ENCODE measurements at places on chromosomes 16 and 17.

- DNase-seq, result no peak
Observed at GRCh38 chr17:76379275-76379641, 5.2 kb upstream of the SPHK1 start.

GRCh38 chr17:79294459-79295071, 219.9 kb downstream of the ENGASE start:
- DNase-seq, result no peak

GRCh38 chr17:63639125-63639524, 16.9 kb downstream of the MAP3K3 start:
- DNase-seq, result no peak

DNA sequence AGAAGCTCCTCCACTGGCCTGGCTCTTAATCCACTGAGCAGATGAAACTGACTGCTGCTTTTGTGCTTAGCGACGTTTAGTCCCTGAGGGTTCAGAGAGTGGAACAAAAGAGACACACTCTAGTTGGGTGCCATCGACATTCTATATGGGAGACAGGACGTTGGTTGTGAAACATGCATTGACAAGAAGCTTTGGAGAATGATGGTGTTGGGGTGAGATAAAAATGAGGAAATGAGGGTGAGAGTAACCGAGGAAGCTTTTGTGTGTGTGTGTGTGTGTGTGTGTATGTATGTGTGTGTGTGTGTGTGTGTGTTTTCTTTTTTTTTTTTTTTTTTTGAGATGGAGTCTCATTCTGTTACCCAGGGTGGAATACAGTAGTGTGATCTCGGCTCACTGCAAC, 89.5 kb downstream of the ABCC1 start:
- no peak for DNase-seq

GRCh38 chr16:67436640-67437193, 5.8 kb downstream of the HSD11B2 start:
- DNase-seq, result no peak

DNA sequence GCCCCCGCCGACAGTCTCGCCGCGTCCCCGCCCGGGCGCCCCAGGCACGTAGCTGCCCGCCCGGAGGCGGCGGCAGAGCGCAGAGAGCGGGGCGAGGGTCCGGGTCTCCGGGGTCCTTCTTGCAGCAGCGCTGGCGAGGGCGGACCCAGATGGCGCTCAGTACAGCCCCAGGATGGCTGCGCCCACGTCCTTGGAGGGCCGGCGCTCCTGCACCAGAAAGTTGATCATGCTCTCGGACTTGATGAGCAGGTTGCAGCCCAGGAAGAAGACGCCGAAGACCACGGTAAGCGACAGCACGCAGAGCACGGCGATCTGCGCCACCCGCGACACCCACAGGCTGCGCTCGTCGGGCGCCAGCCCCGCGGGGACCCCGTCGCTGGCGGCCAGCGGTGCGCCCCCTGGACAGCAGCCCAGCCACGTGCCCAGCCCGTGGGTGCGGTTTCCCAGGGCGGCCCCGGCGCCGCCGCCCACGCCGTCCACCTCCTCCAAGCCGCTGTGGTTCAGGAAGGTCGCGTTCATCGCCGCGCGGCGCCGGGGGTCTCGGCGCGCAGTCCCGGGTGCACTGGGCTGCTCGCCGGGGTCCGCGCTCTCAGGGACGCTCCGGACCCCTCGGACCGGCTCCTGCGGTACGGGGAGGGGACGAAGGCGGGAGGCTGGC, 435 bp downstream of the RPRML start:
- DNase-seq, result no peak

DNA sequence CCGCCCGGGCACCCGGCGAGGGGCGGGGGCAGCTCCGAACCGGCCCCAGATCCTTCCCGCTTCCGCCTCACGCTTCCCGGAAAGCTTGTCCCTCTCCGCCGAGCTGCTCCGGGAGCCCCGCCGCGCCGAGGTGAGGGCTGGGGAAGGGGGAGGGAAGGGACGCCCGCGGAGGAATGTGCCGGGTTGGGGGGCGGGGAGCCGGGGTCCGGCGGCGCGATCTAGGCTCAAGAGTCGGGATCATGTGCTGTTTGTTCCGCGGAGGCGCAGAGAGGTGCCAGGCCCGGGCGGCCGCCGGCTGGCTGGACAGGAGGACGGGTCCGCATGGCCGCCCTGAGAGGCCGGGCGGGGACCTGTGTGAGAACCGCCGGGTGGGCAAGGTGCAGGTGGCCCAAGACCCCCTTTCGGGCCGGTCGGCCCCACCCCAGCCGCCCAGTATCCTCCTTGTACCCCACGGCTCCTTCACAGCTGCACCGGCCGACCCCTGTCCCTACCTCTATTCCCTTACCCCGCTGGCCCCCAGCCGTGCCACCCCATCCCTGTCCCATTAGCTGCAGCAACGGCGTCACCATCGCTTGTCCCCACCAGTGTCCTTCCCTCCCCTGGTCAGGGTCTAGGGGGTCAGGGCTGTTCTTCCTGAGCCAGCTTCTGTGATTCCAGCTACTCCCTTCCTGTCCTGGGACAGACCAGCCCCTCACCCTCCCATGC, 429 bp downstream of the KIF1C start:
- DNase-seq, result no peak

- no peak for DNase-seq
Observed at GRCh38 chr17:20823905-20824304, 218.9 kb downstream of the USP22 start.

DNA sequence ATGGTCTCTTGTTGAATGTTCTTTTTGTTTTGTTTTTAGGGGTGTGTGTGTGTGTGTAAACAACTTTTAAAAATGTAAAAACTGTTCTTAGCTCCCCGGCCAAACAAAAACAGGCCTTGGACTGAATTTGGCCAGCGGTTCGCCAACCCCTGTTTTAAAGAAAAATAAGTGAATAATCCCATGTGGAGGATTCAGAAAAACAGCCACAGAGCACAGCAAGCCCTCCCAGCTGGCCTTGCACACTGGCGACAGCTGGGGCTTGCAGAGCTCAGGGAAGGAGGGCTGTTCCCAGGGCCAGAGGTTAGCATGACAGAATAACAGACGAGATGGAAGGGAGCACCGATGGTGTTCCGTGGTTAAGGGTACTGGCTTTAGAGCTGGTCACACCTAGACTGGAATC, 39.0 kb downstream of the EMP2 start:
- peak; percentile 8 for DNase-seq

GRCh38 chr17:76405967-76406647, 21.7 kb downstream of the SPHK1 start:
- peak; percentile 64 for DNase-seq

DNA sequence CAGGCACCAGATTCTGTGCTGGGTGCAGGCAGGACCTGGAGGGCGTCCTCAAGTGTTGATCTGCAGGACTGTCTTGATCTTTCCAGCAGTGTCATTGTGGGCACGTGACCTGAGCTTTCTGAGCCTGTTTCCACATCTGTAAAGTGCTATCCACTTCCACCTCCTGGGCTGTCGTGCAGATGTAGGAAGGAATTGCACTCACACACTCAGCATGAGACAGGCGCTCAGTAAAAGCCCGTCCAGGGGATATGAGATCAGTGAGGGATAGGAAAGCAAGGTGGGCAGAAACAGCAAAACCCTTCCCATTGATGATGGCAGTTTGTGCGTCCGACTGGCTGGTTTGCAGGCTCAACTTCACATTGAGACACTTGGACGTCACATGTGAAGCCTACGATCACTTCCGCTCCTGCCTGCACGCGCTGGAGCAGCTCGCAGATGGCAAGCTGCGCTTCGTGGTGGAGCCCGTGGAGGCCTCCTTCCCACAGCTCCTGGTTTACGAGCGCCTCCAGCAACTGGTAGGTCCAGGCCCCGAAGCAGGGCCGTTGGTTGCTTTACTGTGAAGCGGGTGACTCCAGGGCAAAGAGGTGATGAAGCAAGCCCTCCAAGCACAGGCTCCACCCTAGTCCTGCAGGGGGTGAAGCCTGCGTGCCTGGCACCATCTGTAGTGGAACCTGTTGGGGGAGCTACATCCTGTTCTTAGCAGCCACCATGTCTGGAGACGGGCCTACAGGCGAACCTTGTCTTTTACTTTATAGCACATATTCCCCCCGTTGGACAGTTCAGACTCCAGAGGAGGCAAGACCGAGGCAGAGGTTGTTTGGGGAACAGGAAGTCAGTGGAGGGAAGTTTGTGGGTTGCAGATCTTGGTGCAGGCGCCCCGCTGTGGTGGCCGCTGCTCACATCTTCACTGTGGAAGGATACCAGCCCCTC, 23.0 kb downstream of the METTL22 start:
- DNase-seq, result no peak

DNA sequence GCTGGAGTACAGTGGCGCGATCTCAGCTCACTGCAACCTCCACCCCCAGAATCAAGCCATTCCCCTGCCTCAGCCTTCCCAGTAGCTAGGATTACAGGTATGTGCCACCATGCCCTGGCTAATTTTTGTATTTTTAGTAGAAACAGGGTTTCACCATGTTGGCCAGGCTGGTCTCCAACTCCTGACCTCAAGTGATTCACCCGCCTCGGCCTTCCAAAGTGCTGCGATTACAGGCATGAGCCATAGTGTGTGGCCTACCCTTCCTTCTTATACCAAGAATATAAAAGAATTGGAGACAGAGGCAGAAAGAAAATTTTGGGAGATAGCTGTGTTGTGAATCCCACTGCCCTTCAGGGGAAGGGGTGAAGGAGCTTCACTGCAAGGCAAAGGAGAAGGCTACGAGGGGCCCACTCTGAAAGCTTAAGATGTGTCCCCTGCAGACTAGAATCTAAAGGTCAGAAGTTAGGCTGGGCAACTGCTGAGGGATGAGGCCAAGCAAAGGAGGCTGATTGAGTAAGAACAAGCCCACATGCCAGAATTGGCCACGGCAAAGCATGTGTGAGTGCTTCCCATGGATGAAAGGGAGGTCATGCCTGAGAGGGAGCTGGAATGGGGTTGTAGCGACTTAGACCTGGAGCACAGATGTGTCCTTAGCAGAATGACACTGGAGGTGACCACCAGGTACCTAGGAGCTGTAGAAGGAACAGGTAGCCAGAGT, 8.4 kb upstream of the CRYBA1 start:
- no peak for DNase-seq

GRCh38 chr17:5254903-5255521, 20.4 kb upstream of the SCIMP start:
- DNase-seq, result no peak

DNA sequence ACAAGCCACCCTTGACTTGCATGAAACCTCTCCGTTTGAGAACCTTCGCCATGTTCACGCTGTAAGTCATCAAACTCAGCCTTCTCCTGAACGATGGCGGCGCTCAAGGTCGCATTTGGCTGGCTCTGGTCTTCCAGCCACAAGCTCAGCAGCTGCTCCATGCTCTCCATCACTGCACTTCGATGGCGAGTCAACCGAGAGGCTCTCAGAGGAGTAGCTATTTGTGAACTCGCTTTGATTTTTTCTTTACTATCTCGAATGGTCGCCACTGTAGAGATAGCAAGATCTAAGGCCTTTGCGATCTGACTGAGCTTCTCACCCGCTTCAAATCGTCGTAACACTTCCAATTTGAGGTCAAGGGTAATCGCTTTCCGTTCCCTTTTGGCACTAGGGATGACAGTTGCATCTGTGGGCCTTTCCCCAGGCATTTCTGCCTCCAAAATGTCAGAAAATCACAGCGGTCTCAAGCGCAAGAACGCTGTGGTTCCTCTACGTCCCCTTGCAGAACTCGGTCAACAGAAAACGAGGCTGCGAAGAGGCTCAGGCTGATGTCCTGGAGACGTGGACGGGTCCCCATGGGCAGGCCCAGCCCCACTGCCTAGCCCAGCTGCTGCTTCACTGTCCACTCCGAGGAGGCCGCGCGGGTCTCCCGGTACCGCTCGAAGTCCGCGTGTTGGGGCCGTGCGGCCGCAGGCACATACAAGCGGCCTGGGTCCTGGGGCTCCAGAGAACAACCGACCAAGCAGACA, 23.1 kb downstream of the DEF8 start:
- DNase-seq, result no peak

GRCh38 chr17:80718428-80718827, 173.8 kb downstream of the RPTOR start:
- no peak for DNase-seq

- DNase-seq, result no peak
Observed at GRCh38 chr17:56257075-56257474, 103.8 kb downstream of the ANKFN1 start.

DNA sequence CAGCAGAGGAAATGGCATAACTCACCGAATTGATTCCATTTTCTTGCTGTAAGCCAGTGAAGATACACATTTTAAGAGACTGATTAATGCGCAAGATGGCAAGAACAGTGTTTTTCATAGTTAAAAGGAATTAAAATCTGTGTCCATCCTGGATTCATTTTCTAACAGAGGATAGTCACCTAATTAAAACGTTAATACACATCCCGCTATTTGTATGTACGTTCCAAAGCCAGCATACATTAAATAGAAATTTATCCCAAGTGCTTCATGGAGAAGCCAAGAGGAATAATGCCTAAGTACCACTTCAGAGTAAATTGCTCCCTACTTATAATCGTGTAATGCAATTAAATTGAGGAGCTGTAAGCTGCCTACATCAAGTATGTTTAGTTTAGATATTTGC, 49.9 kb downstream of the RBFOX1 start:
- no peak for DNase-seq

GRCh38 chr16:27677263-27677662, 127.3 kb downstream of the KATNIP start:
- DNase-seq, result no peak

DNA sequence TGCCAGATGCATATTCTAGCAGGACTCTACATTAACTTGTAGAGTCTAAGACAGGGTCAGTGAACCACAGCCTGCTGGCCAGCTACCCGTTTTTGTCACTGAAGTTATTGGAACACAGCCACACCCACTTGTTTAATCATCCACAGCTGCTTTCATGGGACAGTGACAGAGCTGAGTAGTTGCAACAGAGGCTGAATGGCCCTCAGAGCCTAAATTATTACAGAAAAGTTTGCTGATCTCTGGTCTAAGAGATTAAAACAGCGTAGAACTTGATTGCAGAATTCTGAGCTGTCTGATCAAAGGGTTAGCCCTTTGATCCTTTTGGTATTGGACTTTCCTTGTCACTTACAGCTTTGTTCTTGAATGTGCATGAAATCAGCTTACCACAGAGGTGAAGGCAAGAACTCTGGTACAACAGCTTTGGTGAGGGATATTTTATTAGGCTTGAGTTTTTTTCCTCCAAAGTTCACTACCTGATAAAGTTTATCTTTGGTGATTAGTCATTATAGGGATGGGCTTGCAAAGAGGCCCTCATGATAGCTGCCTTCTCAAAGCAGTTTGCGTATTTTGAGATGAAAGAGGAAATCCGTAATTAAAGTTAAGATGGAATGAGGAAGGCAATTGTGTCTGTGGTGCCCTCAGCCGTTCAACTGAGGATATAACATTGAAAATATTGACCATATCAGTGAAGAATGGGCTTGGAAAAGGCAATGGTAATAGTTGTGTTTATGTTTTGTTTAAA, 23.6 kb downstream of the ALDH3A2 start:
- no peak for DNase-seq

DNA sequence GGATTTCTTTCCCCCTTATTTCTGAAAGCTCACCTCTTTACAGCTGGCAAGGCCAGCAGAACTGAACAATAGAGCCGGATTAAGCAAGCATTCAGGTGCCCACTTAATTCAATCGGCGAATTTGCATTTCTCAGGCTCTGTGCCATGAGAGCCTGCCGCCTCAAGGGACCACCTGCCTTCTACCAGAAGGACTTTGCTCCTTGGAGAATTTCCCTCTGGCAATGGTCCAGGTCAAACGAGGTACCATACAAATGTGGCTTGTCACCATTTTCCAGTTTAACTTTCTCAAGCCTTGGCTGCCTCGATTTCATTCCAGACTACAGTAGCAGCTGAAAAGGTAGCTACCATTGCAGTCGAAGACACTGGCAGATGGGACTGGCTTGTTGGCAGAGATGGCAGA, 534.0 kb downstream of the MAF start:
- no peak for DNase-seq
